NCI-H345 (cell line): ENCODE measurements at places on chromosomes 7 and 10.

- no peak for DNase-seq
Measured at GRCh38 chr10:125694883-125695282, 11.9 kb upstream of the TEX36 start.

DNA sequence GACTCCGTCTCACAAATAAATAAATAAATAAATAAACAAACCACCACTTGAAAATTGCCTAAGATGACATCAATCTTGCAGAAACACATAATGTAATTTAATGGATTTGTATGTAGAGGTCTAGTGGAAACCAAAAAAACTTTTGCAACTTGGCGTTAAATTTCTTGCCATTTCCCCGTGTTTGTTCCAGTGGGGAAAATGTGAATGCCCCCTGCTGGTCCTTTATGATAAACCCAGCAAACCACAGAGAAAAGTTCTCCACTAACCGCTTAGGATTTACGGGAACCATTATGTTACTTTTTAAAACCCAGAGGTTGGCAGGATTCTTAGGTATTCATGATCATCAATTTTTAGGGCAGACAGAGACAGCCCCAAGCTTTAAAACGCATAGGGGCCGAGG, 32.5 kb downstream of the LAMB4 start:
- no peak for DNase-seq

DNA sequence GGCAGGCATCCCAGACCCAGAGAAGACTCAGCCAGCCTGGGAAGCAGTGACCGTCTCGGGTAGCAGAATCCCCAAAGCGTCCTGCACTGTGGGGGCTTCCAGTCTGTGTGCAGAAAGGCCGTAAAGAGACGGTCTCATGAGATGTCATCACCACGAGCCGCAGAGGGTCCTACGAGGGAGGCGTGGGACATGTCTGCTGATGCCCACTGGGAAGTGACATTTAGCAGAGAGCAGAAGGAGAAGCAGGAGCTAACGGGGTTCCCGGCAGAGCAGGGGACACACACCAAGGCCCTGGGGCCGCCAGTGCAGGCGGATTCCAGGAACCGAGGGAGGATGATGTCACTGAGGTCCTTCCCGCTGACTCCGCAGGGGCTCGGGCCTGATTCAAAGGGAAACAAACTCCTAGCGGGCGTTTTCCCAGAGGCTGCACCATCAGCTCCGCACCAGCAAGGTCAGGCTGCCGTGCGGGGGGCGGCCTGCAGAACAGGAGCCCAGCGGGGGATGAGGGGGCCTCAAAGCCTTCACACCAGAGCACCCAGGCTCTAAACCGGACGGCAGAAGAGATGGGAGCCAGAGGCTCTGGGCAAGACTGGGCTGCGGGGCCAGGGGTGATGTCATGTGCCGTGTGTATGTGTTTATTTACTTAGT, 85.4 kb upstream of the PDGFA start:
- DNase-seq: no peak

DNA sequence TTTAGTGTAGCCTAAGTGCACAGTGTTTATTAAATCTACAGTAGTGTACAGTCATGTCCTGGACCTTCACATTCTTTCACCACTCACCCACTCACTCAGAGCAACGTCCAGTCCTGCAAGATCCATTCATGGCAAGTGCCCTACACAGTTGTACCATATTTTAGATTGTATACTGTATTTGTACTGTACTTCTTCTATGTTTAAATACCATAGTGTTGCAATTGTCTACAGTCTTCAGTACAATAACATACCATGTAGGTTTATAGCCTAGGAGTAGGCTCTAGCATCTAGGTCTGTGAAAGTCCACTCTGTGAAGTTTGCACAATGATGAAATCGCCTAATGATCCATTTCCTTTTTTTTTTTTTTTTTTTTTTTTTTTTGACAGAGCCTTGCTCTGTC, 12.0 kb downstream of the EEPD1 start:
- no peak for DNase-seq

DNA sequence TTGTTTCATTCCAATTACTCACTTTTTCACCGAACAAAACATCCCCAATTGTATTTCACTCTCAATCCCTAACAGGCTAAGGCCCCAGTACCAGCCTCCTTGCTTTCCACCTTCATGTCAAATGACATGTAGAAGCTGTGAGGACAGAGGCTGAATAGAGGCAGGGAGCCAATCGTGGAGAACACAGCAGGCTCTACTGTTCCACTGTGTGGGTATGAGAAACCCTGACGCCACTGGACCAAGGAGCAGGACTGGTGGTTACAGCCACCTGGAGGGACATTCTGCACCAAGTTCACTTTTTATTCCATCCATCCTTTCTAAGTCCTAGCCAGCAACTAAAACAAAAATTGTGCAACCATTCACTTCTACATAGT, 502.8 kb downstream of the SORCS1 start:
- no peak for DNase-seq

DNA sequence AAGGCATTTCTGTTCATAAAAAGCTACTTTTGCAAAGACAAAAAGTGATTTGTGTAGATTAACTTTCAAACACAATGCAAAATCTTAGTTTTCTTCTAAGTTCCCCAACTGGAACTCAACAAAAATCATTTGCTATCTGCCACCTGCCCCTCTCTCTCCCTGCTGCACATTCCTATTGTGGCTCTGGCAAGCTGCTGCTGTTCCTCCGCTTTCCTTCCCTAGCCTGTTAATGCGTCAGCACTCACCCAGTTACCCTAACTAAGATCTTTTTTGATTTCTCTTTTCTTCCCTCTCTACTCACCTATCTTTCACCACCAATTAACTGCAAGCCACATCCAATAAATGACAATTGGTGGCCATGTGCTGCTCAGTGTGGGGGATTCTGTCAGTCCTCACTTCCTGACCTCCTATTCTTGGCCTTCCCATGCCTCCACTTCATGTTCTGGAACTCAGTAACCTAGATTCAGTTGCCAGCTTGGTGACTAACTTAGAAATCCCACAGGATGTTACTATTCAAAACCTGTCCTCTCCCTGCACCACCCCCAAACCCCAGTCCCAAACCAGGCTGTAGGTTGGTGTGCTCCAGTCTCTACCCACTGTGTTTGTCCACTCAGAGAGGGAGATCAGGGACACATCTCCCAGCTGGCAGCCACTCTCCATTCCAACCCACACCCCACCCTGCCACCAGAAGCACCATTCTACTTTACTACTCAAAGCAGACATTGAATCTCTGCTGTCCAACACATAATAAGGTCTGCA, 140.2 kb upstream of the CTTNBP2 start:
- DNase-seq: no peak

GRCh38 chr7:78134256-78134655, 335.7 kb downstream of the PHTF2 start:
- peak; percentile 26 for DNase-seq

GRCh38 chr10:33938001-33938400, 603.5 kb upstream of the NRP1 start:
- DNase-seq: no peak

- no peak for DNase-seq
Measured at GRCh38 chr7:74398426-74398825, 55.3 kb upstream of the GTF2IRD1 start.

DNA sequence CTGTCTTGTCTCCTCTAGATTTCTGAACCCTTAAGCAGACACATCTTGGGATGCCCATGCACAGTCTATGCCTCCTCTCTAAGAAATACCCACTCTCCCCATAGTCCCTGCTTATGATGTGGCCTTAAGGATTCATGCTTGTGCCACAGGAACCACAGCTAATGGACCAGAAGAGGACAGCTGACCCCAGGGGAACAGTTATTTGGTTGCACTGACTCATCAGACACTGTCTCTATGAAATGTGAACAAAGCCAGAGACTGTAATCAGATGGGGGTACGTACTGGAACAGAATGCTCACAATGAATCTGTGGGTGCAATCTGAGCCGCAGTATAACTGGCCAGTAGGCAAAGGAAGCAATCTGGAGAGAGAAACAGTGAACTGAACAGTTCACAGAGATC, 121.9 kb downstream of the USP6NL start:
- DNase-seq: no peak

- no peak for DNase-seq
Measured at GRCh38 chr7:91427051-91427450, 162.8 kb downstream of the FZD1 start.

GRCh38 chr7:63012633-63013183, 985.9 kb upstream of the ZNF722 start:
- DNase-seq: no peak

GRCh38 chr7:80410081-80410480, 101.8 kb downstream of the GNAT3 start:
- DNase-seq: no peak

- no peak for DNase-seq
Measured at GRCh38 chr7:154916381-154916780, 86.5 kb downstream of the PAXIP1 start.

- DNase-seq: no peak
Measured at GRCh38 chr10:60955957-60956425, 12.0 kb upstream of the RHOBTB1 start.

- no peak for DNase-seq
Measured at GRCh38 chr7:100680576-100681271, 7.2 kb downstream of the GNB2 start.

GRCh38 chr7:108511939-108512338, 14.0 kb downstream of the PNPLA8 start:
- no peak for DNase-seq

DNA sequence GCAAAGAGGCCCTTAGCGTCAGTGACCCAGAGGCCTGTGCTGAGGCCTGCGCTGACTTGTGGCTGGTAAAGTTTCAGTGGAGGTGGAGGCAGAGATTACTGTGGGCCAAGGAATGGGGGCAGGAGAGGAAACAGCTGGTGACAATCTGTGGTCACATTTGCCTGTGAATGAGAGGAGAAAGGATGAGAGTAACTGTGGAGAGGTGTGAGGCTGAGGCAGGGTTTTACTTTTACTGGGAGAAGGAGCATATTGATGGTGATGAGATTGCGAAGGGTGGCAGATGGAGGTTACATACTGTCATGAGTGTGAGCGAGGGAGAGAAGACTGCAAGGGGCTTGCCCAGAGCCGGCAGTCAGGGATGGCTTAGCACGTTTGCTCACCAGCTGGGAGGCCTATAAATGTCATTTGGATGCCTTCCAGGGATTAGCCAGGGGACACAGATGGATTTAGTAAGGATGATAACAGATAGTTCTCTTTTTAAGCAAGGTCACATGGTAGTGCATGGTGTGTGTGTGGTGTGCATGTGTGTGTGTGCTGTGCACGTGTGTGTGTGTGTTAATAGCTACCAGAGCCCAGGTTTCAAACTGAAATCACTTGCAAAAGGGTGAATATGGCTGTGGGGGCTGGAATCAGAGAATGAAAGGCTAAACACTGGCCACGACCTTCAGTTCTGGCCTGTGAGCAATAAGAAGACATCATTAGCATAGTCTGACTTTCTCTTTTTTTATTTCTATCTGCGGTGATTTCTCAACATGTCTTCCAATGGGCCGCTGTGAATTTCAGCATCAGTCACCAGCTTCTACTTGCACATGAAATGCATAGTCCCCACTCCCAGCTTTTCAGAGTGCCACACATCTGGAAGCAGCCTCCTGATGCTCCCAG, 291.5 kb upstream of the ZNF32 start:
- no peak for DNase-seq

- DNase-seq: no peak
Measured at GRCh38 chr7:105532709-105533460, 884 bp downstream of the RINT1 start.

GRCh38 chr10:43880160-43880559, 231.5 kb upstream of the ZNF32 start:
- no peak for DNase-seq

DNA sequence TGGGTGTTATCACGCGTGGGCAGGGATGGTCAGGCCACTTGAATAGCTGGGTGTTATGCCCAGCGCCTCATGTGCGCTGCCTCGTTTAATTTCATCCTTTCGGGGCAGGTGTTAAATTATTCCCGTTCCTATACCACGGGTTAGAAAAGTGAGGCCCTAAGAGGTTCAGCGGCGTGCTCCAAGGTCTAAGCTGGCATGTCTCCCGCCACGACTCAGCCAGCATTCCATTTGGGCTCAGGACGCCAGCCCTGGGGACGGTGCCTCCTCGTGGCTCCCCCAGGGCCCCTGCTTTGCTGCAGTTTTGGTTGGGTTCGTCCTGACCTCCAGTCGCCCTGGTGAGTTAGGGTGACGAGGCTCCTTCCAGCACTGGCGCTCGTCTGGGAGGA, 124.5 kb downstream of the TRRAP start:
- DNase-seq: no peak

DNA sequence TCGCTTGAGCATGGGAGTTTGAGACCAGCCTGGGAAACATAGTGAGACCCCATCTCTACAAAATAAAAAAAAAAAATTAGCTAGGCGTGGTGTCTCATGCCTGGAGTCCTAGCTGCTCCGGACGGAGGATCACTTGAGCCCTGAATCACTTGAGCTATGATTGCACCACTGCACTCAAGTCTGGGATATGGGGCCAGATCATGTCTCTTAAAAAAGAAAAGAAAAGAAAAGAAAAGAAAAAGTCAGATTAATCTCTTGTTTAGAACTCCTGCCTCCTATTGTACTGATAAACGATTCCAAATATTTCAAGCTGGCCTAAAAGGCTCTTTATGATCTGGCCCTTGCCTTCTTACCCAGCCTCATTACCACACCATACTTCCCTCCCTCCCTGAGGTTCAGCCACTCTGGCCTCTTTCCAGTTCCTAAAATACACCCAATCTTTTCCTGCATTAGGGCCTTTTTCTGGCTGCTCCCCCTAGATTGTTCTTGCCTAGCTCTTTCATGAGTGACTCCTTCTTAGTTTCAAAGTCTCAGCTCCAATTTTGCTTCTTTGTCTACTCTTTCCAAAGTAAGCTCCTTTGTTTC, 41.7 kb downstream of the VCL start:
- no peak for DNase-seq

GRCh38 chr10:97531401-97531986, 32.8 kb downstream of the UBTD1 start:
- DNase-seq: no peak

GRCh38 chr10:103244666-103245271, 918 bp upstream of the RPEL1 start:
- peak; percentile 26 for DNase-seq

GRCh38 chr10:53356616-53357349, 584.2 kb upstream of the MBL2 start:
- DNase-seq: no peak

- no peak for DNase-seq
Measured at GRCh38 chr10:113957013-113957412, 86.7 kb upstream of the ADRB1 start.

DNA sequence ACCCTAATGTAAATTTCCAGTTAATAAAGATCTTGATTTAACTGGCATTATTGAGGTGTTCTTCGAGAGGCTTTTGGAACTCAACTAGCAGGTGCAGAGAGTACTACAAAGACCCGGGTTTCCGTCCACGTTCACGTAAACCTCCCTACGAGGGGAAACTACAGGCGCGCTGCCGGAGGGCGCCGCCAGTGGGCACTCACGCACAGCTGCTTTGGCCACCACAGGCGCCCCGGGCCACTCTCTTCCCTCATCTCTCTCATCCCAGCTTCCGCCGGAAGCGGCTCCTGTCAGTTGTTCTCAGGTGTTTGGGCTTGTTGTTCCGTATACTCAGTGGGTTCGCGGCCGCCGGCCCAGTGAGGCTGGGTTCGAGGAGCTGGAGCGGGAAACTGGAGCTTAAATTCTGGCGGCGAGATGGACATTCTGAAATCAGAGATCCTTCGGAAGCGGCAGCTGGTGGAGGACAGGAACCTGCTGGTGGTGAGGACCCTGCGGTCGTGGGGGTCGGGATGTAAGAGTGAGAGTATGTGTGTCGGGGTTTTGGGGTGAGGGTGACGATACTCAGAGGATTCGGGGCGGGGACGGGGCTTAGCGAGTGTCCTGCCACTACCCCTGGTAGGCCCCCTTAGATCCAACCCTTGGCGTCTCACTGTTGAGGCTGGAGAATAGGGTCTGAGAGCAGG, at the start of gene PRPF18:
Gene PRPF18, plus strand, starts transcription at position 290 of the 680 bp plus-strand sequence. Its CDS starts 122 bp downstream, at position 412.
- peak; percentile 93 for DNase-seq

- DNase-seq: no peak
Measured at GRCh38 chr7:134947831-134948230, 38.5 kb upstream of the AGBL3 start.

- no peak for DNase-seq
Measured at GRCh38 chr10:72821606-72822005, 71.9 kb upstream of the OIT3 start.
